Sciatic nerve (tissue), 2 donors: ENCODE measurements at places on chromosomes 2 and 18. TPM values are rescaled to one million over a fixed set of nuclear protein-coding genes. Genes with fewer than 3 reads are reported as not detected.

- no peak for DNase-seq
These were observed 93.7 kb upstream of the TRIB2 start for GRCh38 chr2:12623051-12623450.

DNA sequence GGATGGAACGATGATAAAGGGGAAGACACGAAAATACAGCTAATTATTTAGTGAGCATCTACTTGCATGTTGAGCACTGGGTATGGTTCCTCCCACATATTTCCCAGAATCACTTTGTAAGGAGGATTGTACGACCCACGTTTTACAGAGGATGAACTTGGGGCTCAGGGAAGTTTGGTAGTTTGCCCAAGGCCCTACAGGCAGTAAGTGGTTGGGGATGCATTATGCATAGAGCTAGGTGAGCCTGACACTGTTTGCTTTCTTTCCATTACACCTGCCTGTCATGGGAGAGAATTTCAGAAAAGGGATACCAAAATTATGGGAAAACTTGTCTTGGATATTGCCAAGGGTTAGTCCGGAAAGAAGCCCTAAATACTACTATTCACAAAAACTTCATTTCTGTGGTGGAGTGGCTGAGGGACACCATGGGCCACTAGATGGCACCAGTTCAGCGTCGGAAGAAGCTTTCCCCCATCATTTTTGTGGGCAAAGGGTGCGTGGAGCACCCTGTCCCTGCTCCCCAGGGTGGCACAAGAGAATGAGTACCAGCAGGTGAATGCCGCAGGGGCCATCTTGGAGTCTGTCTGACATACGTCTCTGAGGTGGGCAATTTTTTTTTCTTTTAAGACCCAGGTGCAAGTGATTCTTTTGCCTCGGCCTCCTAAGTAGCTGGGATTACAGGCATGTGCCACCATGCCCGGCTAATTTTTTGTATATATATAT lies 23.5 kb upstream of the C18orf32 start:
- DNase-seq: peak; percentile 66

GRCh38 chr2:219168932-219169331 lies 897 bp downstream of the SLC23A3 start:
- DNase-seq: no peak

GRCh38 chr18:56001576-56001975 lies 413.6 kb upstream of the TCF4 start:
- DNase-seq: no peak

CCDC141 gene
- 12.3 TPM for total RNA-seq

DNA sequence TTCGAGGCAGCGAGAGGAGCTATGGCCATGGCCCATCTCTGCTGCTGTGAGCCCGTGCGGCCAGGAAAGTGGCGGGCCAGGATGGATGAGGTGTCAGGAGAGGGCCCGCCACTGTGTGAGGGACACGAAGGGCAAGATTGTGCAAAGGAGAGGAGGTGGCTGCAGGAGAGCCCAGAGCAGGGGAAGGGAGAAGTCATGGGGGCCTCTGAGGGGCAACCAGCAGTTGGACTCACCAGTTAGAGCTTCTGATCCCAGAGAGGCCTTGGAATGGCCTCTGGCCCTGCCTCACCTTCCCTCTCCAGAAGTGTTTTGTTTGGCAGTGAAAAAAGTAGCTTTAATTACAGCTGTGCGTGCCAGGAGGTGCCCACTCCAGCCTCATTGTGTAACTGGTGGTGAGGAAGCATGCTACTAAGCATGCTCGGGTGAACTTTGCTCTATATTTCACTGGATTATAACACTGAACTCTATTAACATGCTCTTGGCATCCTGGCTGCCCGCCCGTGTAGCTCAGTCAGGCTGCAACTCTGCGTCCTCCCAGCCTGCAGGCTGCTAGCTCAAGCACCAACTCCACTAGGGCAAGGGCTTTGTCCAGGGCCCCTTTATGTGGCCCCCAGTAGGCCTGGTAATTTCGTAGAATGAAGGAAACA lies 34.2 kb downstream of the IMPA2 start:
- DNase-seq: peak; percentile 70

ITPRIPL1 gene
- total RNA-seq: 2.8 TPM

DNA sequence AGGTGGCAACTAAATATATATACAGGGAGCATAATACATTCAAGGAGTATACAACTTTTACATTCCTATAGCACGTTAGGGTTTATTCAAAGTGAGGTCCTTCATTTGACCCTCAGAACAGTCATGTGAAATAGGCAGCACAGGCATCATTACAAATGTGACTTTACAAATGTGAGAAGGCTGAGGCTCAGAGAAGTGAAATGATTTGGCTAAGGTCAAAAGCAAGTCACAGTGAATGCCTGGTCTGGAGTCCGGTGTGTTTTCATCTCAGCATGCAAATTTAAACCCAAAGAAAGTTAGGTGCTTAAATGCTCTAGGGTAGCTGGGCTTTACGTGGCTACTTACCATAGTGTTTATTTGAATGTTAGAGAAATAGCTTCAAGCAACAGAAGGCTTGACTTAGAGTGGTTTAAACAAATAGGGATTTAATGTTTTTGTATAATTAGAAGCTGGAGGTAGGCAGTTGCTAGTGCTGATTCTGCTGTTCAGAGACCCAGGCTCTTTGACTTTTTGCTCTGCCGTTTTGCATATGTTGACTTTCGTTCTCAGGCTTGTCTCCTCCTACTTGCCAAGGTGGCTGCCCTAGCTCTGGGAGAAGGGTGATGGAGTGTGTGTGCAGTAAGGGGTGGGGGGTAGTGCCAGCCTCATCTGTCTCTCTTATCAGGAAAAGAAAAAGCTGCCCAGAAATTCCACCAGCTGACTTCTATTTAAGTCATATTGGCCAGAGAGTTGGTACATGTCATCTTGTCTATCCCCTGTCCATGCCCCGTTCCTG lies 89.2 kb downstream of the PLCL1 start:
- DNase-seq: no peak

TMEM37 gene
- total RNA-seq: 7.1 TPM

DNA sequence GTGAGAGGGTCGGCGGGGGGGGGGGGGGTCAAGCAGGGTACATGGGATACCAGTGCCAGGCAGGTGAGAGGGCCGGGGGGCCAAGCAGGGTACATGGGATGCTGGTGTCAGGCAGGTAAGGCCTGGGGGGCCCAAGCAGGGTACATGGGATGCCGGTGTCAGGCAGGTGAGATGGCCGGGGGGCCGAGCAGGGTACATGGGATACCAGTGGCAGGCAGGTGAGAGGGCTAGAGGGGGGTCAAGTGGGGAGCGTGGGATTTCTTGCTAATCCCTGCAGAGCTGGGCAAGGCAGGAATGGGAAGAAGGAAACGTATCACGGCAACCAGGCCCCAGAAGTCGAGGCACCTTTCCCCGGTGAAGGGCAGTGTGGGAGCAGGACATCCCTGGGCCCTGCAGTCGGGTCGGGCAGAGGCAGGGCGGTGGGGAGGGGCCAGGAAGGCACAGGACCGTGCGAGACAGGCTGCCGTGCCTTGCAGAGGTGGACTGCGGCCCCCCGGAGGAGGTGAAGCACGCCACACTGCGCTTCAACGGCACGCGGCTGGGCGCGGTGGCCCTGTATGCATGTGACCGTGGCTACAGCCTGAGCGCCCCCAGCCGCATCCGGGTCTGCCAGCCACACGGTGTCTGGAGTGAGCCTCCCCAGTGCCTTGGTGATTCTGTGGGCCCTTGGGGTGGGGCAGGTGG lies 49.3 kb downstream of the MTERF4 start:
- DNase-seq: peak; percentile 50

DNA sequence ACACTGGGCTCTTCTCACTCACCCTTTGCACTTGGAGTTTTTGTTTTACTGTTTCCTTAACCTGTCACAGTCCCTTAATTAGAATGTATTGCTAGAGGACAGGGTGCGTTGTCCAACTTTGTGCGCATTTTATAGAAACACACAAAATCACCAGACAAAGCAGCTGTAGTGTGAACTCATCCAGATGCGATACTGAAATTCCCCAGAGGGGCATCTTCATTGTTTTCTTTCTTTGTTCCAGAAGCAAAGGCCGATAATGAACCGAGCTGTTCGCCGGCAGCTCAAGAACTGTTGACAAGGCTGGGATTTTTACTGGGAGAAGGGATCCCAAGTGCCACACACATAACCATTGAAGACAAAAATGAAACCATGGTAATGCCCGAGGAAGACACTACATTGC lies 137.6 kb downstream of the WDSUB1 start:
- DNase-seq: no peak

TMEM198 gene
- total RNA-seq: 2.1 TPM

- no peak for DNase-seq
These were observed 72.3 kb upstream of the PSME4 start for GRCh38 chr2:54042897-54043620.

GRCh38 chr2:231427116-231427515 lies 31.6 kb downstream of the B3GNT7 start:
- DNase-seq: no peak

- DNase-seq: no peak
These were observed 20.1 kb downstream of the MAPRE2 start for GRCh38 chr18:35061336-35061735.

GRCh38 chr18:48589797-48590519 lies 51.1 kb downstream of the CTIF start:
- peak; percentile 81 for DNase-seq

OSR1 gene
- total RNA-seq: 11.6 TPM

GRCh38 chr2:118477111-118477862 lies 370.2 kb downstream of the EN1 start:
- DNase-seq: no peak

DNA sequence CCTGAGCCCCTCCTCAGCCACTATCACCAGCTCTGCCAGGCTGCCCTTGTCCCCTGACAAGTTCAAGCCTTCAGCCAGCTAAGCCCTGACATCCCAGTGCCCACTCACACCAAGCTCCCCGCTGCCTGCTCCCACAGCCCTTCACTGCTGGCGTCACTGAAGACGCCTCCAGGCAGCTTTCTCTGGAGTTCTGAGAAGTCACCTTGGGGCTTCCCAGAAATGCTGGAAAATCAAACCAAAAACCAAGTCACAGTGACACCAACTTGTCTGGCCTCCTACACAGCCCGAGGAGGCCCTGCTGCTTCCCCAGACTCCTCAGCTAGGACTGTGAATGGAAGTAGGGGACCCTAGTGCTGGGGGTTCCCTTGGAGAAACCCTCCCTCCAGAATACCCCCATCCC lies 2.2 kb upstream of the TNS1 start:
- no peak for DNase-seq

RFTN2 gene
- total RNA-seq: 47.7 TPM

DNA sequence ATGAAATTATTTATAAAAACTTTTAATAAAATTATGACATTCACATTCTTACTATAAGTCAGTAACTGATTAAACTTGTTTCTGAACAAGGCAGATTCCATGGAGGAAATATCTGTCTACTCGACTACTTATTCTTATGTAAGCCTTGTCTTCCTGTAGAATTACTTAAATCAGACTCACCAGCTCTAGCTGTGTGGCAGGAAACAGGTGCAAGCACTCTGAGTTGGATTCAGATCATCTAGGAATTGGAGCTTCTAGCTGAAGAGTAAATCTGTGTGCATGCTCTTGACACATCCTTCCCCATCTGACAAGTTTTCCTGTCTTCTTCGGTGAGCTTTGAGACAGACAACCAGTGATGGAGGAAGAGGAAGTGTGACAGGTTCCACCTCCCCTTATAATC lies 284.7 kb downstream of the TRIB2 start:
- DNase-seq: no peak

DNA sequence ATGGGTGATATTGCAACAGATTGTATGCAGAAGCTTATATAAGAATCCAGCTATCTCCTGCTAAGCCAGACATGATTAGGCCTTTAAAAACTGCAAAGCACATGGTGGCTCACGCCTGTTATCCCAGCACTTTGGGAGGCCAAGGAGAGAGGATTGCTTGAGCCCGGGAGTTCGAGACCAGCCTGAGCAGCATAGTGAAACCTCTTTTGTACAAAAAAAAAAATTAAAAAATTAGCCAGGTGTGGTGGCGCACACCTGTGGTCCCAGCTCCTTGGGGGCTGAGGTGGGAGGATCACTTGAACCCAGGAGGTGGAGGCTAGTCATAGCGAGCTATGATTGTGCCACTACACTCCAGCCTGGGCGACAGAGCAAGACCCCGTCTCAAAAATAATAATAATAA lies 204.6 kb downstream of the TNS1 start:
- no peak for DNase-seq

GRCh38 chr2:11832531-11832930 lies 86.1 kb downstream of the LPIN1 start:
- DNase-seq: no peak

- no peak for DNase-seq
These were observed 39.6 kb upstream of the SERPINE2 start for GRCh38 chr2:224078656-224079055.

DNA sequence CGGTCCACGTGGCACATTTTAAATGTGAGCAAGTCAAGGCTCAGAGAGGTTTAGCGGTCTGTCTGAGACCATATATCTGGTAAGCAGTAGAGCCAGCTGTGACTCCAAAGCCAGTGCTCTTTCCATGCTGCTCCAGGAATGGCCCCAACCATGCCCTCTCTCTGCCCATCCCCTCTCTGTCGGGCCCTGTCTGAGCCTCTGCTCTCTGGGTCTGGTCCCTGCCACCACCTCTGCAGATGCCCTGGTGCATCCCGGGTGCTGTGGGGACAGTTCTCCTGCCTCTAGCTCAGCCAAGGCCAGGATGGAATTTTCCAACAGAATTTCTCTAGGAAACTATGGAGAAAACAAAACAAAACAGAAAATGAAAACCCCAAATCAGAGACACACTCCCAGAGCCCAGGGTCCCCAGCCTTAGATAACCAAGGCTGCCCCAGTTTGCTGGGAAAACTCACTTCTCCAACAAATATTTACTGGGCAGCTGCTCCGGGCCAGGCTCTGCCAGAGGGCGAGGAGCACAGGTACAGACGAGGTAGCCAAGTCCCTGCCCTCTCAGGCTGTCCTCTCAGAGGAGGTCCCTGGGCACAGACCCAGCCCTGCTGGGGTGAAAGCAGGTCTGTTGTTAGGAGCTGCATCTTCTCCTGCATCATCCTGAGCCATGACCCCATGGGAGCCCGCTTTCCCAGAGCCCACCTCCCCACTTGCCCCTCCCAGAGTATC lies 9.2 kb downstream of the ADRA2B start:
- DNase-seq: no peak

SETBP1 gene
- 44.5 TPM for total RNA-seq

ZSWIM2 gene
- not detected for total RNA-seq

DNA sequence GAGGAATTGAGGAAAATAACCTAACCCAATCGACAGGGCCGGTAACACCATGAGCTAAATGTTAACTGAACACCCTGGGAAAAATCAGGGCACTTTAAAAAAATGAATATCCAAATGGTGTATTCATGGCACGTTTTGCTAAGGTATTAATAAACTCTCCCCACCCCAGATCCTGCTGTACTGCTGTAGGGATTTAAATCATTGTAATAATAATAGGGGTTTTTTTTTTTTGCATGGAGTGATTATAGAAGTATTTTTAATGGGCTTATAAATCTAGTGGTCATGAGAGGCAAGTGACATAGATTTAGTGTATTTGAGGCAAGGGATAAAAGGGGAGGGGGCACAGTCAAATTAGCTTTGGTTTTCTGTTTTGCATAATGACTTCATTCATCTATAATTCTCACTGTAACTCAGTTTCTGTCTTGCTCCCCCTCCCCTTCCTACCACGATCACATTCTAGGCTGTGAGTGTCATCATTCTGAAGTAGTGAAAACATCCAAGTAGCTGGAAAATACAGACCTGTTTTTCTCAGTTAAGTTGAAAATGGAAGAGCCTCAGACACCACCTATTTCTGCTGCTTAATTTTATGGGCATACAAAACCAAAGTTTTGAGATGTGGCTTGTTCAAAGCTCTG lies 18.2 kb upstream of the MGAT5 start:
- DNase-seq: no peak

- DNase-seq: no peak
These were observed 112.1 kb downstream of the NCKAP5 start for GRCh38 chr2:133456156-133456555.
